ENCODE measurements at places on chromosomes 11 and 22. TPM values are rescaled to one million over a fixed set of nuclear protein-coding genes. Genes with fewer than 3 reads are reported as not detected.

The LRRC56 gene
- total RNA-seq = 0.16 TPM

DNA sequence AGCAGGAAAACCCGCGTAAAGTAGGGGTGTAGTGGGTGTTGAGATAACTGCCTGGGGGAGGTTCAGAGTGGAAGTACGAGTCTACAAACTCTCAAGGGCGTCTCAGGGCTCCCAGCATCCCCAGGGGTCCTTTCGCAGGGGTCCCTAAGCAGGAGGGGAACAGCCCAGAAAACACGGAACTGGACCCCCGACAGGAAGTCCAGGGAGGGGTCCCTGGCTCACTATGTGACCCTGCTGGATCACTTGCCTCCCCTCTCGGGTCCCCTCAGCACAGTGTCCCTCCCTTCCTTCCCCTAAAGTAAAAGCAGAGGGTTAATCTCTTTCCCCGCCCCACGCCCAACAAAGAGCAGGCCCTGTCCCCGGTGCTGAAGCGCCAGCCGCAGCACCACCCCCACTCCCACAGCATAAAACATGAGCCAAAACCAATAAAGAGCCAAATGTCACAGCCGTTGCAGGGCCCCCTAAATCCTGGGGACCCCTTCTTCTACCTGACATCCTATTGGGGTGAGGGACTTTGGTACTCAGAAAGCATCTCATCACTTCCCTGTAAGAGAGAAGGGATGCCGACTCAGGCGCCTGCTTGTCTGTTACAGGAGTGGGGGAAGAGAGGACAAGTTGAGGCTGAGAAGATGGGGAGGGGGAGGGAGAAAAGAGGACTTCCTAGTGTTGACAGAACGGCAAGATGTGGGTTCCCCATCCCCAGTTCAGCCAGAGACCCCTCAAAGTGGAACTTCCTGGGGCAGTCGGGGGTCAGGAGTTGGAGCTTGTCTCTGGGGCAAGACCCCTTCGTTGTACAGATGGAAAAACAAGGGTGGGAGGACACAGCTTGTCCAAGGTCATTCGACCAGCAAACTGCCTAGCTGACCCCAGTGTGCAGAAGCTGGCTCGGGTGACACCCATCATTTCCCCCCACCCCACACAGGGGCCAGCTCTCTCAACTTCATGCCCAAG is 1.4 kb upstream of the NEFH start:
- no peak for DNase-seq

The KRTAP5-1 gene
- total RNA-seq = not detected

- DNase-seq = no peak
Measured at GRCh38 chr11:17558025-17558780, 11.1 kb downstream of the OTOG start.

The VPREB3 gene
- 0.93 TPM for total RNA-seq

GRCh38 chr11:19332476-19332875 is 91.7 kb upstream of the E2F8 start:
- DNase-seq = no peak

The PLAAT4 gene
- 36.8 TPM for total RNA-seq

DNA sequence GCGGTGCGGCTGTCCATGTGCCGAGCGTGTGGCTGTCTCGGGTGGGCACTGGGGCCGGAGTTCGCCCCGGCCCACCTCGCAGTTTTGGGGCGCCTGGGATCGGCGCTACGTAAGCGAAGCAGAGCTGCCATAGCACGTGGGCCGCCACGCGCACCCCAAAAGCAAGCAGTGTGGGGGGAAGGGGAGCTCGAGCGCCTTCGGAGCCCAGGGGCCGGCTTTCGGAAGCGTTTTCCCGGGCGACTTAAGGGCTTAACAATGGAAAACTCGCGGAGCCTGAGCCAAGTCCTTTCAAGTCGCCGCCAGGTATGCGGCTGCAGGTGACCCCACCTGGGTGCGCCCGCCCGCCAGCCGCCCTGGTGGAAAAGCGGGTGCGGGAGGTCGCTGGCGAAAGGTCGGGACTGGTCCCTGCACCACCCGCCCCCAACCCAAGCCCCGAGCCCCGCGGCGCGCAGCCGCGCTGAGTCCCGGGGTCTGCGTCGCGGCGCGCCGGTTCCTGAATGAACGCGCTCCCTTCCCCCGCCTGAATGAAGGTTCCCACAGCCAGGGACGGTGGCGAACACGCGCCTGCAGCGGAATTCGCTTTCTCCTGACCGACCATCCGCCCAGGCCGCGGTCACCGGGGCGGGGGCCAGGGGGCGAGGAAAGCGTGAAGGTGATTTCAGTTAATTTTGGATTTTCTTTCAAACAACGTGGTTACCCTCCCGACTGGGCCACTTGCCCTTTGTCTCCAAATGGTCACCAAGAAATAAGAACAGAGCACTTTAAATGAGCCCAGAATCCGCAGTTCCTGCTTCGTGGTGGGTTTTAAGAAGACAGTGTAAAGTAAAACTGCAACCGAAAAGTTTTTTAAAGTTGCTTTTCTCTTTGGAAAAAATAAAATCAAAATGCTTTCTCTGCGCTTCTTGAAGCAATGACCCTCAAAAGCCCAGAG is 2.8 kb upstream of the CCND1 start:
- peak; percentile 60 for DNase-seq

DNA sequence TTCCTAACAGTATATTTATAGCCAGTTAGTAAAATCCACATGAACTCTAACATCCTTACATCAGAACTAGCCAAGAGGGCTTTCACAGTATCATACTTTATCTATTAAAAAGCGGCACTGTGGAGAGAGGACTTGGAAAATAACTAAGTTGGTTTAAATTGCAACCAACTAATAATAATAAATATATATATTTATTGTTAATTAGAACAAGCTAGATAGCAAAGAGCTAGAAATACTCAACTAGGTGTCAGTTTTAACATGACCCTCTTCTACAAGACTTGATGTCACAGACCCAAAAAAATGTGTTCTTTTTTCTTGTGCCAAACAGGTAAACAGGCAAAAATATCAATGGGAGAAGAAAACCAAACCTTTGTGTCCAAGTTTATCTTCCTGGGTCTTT is at the start of gene OR2D3:
TSS of gene OR2D3 (plus strand) at position 301 of the 400 bp plus-strand sequence. CDS start at position 301, 0 bp downstream.
- no peak for DNase-seq

DNA sequence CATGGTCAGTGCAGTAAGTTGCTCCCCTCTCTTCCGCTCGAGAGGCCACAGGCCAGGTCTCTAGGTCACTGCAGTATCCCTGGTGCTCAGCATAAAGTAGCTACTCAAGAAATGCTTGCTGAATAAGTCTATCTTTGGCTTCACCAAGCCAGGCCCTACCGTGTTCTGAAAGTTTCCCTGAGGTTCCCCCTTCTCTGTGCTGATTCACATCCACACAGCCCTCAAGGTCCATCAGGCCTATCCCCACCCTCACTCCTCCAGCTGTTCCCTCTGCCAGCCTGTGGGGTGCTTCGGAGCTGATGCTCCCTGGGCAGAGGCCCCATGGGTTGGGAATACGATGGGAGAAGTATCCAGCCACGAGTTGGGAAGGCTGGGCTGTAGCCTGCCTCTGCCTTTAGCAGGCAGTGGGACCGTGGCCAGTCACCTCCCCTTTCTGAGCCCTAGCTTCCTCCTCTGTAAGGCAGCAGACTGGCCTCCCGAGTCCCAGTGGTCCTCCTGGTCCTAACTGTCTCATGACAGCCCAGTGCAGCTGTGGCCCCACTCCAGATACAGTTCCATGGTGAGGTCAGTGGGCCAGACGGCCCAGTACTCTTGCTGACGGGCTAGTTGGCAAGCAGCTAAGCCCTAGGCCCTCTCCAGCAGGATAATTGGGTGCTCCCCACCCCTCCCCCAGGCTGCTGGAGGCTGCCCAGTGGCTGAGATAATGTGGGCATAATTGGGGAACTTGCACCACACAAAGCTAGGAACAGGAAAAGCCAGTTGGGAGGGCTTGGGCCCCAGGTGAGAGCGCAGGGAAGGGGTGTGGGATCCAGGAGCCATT is 48.2 kb downstream of the NECTIN1 start:
- peak; percentile 83 for DNase-seq

GRCh38 chr11:199004-199581 is 6.2 kb downstream of the SCGB1C1 start:
- no peak for DNase-seq
